ENCODE measurements at places on chromosomes 12 and 14.

- DNase-seq: no peak
These were observed 176.9 kb upstream of the FRMD6 start for GRCh38 chr14:51474854-51475253.

DNA sequence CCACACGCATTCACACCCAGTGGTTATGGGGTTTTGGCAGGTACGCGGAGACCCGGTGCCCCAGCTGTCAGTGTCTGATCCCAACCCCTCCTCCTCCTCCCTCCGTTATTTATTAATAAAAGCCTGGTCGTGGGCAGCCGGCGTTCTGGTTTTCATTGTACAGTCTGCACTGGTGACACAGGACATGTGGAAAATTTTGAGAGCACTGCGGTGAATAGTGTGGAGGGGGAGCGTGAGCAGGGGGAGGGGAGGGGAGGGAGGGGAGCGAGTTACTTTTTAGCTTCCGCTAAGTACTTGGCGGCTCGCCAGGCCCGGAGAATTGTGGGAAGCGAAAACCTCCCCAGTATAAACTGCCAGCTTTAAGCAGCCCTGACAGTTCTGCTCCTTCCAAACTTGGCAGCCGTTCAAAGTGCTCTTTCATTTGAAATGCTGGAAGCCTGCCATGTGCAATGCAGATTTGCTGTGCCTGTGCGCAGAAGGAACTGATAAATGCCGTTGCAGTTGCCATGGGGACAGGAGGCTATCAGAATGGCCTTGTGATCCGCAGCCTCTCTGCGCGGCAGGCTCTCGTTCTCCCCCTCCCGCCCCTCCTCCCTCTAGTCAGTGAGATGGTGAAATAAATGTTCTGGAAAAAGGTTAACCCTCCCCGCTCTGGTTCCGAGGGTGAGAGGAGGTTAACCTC is 11.7 kb upstream of the IRF2BPL start:
- peak; percentile 93 for DNase-seq

DNA sequence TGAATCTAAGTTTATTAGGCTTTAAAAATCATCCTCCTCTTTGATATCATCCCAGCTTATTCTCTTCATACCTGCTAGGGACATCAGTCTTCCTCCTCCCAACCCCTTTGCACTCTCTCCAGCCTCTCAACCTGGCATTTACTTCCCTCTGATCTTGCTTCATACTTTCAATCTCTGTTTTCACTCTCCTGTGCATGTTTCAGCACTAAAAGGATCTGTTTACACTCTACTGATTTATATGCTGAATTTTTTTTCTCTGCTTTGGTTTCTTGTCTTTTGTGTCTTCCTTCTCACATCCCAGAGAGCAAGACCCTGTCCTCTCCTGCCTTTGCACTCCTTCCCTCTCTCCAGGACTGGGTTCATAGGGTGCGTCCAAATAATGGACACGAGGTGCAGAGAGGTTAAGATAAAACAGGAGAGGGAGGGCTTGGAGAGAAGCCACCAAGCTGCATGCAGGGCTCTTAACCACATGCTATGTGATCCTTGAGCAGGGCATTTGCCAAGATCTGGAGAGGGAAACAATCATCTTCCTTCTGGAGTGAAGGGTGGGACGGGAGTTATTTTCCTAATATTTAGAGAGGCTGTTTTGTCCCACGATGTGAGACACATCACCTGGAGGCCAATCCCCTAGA is 3.0 kb upstream of the CISTR start:
- no peak for DNase-seq

DNA sequence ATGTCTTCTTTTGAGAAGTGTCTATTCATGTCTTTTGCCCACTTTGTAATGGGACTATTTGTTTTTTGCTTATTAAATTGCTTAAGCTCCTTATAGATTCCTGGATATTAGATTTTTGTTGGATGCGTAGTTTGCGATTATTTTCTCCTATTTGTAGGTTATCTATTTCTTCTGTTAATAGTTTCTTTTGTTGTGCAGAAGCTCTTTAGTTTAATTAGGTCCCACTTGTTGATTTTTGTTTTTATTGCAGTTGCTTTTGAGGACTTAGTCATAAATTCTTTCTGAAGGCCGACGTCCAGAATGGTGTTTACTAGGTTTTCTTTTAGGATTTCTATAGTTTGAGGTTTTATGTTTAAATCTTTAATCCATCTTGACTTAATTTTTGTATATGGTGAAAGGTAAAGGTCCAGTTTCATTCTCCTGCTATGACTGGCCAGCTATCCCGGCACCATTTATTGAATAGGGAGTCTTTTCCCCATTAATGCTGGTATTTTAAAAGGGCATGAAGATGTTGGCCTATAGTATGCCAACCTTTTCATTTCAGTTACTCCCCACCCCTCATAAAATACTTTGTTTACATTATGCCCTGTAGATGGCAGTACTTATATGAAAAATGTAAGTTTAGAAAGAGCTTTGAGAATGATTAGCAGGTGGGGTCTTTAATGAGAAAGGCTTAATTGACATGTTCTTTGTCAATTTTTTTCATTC is 62.9 kb upstream of the PSMA6 start:
- no peak for DNase-seq

- no peak for DNase-seq
These were observed 108.7 kb upstream of the MAP1LC3B2 start for GRCh38 chr12:116450406-116450910.

DNA sequence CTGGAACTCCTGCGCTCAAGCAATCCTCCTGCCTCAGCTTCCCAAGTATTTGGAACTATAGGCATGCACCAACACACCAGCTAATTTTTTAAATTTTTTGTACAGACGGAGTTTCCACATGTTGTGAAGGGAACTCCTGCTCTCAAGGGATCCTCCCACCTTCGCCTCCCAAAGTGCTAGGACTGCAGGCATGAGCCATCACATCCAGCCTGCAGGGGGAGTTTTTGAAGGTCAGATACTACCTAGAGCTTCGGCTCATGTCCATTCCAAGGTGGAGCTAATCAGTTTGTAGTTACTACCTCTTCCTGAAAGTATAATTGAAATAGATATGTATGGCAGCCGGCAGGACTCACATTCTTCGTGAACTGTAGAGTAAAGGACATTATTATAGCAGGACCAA is 3.7 kb upstream of the TAS2R19 start:
- DNase-seq: no peak

GRCh38 chr14:79627058-79627457 is 584.2 kb downstream of the DIO2 start:
- no peak for DNase-seq

DNA sequence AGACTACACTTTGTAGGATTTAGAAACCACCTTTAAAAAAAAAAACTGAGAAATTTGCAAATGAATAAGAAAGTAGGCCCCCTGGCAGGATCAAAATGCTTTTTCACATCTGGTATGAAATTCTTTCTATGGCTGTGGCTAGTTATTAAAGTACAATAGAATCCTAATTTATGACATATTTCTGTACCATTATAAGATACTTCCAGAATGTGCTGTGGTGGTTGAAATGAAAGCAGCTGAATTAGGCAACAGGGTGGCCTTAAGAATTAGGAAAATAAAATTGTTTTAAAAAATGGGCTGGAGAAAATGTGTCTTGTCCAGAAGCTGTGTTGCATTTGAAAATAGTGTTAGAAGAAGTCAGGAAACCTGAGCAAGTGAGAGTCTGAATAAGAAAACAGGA is 85.9 kb upstream of the PDE3A start:
- DNase-seq: no peak

DNA sequence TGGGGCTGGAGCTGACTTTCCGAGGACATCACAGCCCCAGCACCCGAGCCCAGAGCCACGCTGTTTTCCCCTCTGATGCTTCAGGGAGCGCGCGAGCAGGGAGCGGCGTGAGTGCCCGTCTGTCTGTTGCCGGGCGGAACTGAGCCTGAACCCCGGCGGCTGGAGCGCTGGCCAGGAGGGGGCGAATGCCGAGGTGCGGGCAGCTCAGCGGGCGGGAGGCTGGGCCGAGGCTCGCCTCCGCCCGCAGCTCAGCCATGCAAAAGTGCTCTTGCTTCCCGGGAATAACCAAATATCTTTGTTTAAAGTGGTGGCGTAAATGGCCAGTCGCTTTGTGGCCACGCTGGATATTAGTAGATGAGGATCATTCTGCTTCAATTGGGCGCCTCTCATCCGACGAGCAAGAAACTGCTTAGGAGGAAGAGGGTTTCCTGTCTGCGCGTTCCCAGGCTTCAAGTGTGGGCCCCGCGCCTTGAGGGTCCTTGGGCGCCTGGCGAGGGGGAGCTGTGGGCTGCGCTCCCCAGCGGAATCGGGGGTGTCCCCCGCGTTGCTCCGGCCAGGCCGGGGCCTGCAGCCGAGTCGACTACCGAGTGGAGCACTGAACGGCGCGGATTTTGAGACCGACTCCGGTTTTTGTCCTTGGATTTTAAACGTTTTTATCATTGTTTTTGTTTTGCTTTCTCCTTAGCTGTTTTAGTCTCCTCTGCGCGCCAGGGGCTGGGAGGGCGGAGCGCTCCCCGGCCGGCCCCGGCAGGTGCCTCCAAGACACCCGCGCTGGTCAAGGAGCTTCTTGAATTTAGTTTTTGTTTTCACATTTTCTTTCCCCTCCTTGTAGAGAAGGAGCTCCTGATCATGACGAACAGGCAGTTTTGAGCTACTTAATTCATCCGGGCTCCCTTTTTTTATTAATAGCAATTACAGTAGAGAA is 831 bp upstream of the NKX2-1 start:
- no peak for DNase-seq

- DNase-seq: no peak
These were observed 74.8 kb upstream of the MGAT4C start for GRCh38 chr12:86331012-86331411.

GRCh38 chr14:74015963-74016362 is 3.1 kb downstream of the ENTPD5 start:
- DNase-seq: no peak

DNA sequence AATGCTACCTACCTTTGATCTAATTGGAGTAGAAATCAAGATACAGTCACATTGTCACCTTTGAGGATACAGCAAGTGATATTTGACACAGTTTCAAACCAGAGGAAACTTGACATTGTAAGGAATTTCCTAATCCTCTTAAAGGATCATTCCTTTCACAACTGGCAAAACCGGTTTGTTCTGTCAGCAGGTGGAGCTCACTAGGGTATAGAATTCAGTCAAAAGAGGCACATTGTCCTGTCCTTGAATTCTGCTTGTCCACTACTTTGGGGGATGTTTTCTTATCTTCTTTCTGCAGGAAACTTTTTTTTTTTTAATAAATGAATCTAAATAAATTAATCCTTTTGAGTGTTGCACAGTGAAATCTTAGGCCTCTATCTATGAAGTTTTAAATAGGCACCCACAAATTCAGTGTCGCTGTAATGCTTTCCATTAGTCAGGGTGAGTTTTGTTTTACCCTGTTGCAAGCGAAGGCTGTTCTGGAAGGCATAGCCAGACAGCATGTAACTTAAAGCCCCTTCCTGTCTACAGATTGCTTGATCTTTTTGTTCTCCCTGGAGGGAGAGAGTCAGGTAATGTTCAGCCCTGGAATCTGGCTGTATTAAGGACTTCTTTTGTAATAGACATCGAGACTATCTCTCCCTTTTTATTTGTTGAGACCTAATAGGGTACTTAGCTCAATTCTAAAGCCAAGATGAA is 285.0 kb upstream of the RGS6 start:
- no peak for DNase-seq

DNA sequence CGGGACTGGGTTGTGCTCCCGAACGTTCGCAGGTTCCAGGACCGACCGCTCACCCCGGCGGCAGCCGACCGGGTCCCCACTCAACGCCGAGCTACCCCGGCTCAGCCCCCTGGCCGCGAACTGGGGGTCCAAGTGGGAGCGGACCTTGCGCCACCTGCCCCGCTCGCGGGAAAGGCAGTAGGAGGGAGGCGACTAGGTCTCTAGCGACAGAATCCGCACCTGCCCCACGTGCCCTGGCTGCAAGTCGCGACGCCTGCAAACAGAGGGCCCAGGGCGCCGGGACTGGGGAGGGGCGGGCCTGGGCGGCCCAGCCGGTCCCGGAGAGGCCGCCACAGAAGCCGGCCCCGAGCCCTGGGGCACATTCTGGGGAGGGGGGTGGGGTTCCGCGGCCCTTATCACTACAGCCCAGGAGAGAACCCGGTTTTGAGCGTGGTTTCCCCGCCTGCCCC is 239.2 kb upstream of the CPNE8 start:
- DNase-seq: no peak

DNA sequence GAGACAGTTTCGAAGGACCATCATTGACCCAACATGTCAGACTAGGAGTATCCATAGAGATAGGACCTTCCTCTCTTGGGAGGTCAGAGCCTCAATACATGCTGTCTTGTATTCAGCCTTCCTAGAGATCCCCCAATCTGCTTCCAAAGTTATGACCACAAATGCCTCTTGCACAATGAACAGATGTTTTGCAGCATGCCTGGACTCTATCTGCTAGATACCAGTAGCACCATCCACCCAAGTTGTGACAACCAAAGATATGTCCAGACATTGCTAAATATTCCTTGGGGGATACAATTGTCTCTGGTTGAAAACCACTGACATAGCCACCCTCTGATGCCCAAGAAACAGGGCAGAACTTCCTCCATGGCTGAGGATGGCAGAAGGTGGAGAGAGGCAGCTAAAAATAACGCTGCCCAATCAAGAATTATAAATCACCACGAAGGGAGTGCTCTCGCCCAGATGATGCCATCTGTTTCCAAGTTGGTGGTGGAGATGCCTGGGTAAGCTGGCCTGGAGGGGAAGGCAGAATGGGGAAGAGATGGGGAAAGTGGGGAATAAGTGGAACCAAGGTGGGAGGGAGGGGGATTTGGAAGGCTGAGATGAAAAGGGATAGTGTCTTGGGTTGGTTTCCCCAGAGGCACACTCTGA is 42.9 kb upstream of the NOS1 start:
- DNase-seq: no peak

GRCh38 chr12:109910969-109911348 is 10.9 kb downstream of the TCHP start:
- peak; percentile 26 for DNase-seq

DNA sequence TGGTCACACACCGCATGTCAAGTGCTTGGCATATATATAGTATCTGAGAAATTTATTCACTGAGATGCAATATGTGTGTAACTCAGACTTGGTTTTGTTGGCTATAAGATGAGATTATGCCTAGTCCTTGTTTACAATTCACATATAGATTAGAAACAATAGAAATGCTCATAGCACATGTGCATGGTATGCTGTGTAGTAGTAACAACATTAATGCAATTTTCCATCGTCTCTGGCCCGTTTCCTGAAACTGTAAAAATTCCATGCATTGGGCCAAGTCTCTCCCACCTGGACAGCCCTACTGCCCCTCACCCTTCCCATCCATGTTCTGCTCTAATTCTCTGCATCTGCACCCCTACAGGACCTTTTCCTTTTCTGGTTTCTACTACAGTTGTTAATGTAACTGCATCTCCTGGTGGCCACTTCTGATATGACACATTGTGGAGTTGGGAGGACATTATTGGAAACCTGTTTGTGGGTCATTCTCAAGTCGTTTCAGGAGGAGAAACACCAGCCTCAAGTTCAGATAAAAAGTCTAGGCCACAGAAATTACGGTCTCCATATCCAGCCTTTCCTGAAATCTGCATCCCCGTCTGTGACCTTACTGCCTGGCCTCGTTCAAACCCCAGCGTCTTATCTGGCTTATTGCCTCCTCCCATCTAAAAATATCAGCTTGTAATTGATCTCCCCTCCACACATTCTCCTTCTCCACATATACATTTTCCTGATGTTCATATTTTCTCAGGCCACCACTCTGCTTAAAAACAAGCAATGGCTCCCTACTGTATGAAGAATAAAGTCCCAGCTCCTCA is 37.5 kb downstream of the EMP1 start:
- peak; percentile 23 for DNase-seq

- DNase-seq: no peak
These were observed 4.0 kb upstream of the OASL start for GRCh38 chr12:121043067-121043466.

GRCh38 chr12:23851602-23852001 is 97.9 kb downstream of the SOX5 start:
- DNase-seq: no peak
